Pons (tissue), 1 donor: ENCODE measurements at places on chromosomes 4 and X.

DNA sequence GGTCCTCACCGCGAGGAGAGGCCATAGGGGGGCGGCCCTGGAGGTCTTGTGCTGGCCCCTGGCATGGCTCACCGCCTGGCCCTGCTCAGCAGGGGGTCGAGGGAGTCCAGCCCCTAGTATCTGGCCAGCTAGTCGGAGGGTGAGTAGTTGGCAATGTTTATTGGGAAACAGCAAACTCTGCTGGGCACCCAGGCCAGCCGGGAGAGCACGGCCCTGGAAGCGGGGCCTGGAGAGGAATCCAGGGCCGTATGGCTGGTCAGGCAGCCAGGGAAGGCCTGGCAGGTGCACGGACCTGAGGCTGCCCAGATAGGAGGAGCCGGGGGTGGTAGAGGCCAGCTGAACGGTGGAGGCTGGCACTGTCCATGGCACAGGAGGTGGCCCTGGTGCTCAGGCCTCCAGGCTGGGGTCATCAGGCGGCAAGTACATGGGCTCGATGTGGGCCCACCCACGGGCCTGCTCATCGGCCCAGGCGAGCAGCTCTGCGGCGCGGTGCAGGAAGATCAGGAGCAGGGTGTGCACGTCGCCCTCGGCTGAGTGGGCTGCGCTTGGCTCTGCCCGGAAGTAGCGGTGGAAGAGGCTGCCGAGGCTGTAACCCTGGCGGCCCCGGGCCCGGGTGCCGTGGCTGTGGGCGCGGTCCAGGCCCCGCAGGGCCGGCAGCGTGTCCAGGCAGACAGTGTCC lies 1.4 kb downstream of the TREX2 start:
- DNase-seq = no peak

DNA sequence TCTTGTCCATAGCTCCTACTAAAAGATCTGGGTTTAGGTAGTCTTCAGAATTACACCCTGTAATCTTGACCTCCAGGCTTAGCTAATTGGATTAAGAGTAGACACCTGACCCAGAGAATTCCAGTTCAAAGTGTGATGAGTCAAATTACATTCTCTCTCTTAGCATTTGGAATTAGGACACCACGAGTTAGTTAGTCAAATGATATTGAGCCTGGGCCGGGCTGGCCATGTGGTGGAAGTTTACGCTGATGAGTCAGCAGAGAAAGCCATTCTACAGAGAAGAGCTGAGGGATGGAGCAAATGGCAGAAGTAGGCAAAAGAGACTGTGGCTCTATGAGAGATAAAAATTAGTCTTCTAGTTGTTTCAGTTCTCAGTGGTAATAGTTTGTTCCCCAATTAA lies 31.1 kb downstream of the CEP44 start:
- DNase-seq = no peak

DNA sequence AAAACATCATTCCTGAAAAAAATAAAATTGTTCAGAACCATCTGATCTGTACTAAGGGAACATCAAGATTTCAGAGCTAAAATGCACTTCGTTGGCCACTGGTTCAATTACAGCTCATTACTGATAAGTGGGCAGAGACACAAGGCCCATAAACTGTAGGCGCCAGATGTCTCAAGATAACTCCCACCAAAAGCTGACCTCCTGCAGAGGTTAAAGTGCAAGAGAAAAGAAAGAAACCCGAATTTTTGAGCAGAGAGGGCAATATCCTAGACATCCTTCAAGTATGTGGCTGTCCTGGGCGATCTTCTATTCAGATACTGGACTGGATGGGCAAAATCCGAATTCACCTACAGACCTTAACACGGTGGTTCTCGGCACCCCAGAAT lies 660 bp downstream of the GEMIN8 start:
- no peak for DNase-seq

DNA sequence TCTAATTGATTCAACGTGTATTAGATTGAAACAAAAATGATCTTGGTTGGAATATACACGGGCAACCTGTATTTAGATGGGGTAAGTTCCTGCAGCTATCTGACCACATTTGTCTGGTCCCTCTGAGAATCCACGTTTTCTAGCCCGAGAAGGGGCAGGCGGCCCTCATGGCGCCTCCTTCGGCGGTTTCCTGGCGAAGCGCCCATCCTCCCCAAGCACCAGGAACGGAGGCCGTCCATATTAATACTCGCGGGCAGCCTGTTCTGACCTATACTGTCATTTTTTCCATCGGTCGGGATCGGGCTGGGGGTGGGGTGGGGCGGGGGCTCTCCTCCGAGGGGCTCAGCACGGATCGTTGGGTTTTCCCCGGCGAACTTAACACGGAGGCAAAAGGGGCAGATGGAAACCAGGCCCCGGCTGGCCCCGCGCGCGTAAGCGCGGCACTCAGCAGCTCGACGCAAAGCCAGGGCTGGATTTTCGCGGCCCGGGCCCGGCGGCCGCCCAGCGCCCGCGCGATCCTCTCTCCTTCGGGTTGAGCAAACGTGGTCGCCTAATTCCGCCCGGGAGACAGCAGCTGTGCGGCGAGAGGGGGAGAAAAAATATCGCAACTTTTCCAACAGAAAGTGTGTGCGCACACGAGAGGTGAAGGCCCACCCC lies 77.2 kb upstream of the BCOR start:
- DNase-seq = no peak

DNA sequence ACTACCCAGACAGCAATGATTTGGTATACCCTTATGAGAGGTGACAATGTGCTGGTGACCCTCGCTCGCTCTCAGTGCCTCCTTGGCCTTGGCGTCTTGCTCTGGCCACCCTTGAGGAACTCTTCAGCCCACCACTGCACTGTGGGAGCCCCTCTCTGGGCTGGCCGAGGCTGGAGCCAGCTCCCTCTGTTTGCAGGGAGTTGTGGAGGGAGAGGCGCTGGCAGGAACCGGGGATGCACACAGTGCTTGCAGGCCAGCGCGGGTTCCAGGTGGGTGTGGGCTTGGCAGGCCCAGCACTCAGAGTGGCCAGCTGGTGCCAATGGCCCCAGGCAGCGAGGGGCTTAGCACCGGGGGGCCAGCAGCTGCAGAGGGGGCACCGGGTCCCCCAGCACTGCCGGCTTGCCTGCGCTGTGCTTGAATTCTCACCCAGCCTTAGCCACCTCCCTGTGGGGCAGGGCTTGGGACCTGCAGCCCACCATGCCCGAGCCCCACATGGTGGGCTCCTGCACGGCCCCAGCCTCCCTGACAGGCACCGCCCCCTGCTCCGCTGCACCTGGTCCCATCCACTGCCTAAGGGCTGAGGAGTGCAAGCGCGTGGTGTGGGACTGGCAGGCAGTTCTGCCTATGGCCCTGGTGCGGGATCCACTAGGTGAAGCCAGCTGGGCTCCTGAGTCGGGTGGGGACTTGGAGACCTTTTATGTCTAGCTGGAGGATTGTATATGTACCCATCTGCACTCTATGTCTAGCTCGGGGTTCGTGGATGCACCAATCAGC lies 857.0 kb upstream of the IGFBP7 start:
- no peak for DNase-seq

DNA sequence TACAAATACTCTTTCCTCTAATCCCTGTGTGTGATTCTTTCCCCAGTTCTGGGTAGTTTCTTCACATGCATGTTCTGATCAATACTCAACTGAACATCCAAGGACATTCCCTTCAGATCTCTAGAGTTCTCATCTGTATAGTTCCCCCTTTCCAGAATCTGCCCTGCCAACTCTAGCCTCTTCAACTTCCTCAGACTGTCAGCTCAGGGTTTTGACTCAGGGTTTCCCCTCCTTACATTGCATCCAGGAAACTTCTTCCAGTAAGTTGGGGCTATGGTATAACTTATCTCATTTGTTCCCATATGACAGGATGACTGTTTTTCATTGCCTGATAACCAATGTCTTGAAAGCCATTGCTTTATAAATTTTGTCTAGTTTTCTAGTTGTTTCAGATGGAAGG lies 14.2 kb upstream of the ANKRD17 start:
- DNase-seq = no peak

DNA sequence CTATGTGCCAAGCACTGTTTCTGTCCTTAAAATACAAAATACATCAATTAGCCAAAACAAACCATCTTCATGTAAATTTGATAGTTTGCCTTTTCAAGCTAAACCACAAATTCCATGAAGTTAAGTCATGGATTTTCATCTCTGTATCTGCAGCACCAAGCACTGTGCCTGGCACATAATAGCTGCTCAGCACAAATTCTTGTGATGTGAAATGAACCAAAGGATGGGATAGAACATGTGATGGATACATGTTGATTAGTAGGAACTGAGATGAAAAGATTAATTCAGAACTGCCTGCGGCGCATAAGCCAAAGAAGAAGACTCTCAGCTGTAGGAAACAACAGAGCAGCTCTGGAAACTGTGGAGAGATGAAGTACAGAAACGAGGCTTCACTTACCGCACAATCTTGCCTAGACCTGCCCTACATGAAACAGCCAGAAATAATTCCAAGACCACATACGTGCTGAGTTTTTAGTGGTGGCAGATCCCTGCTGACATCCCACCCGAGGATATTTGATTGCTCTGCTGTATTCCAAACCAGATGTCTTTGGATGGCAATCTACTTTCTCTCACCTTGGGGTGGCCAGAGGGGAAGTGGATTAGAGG lies 40.9 kb upstream of the DCLK2 start:
- no peak for DNase-seq

- DNase-seq = no peak
Observed at GRCh38 chrX:51571874-51572273, 46.8 kb downstream of the CENPVL3 start.

DNA sequence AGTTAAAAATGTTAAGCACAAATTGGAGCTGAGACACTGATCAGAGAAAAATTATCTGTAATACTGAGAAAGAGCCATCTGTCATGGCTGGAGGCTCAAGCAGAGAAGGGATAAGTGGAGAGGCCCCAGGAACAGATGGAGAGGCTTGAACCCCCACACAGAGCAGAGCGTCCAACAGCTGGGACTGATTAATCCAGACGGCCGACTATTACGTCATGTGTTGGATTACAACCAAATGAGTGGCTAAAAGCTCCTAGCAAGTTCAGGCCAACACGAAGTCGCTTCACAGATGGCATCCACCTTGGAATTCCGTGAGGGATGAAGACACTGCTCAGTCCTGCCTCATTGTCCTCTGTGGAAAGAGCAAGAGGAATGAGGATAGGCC lies 57.7 kb upstream of the ATXN3L start:
- DNase-seq = no peak
